ENCODE measurements at places on chromosomes 12 and 14.

GRCh38 chr12:94207849-94208621 lies 59.7 kb downstream of the PLXNC1 start:
- peak overlapping the region; percentile 36 for H3K27ac ChIP-seq
- no peaks in the 10 kb centered on the region for H3K36me3 ChIP-seq
- H3K4me1 ChIP-seq: peaks cover 36% of the 10 kb centered on the region
- H3K4me3 ChIP-seq: peak overlapping the region; percentile 52
- no peaks in the 10 kb centered on the region for H3K27me3 ChIP-seq

DNA sequence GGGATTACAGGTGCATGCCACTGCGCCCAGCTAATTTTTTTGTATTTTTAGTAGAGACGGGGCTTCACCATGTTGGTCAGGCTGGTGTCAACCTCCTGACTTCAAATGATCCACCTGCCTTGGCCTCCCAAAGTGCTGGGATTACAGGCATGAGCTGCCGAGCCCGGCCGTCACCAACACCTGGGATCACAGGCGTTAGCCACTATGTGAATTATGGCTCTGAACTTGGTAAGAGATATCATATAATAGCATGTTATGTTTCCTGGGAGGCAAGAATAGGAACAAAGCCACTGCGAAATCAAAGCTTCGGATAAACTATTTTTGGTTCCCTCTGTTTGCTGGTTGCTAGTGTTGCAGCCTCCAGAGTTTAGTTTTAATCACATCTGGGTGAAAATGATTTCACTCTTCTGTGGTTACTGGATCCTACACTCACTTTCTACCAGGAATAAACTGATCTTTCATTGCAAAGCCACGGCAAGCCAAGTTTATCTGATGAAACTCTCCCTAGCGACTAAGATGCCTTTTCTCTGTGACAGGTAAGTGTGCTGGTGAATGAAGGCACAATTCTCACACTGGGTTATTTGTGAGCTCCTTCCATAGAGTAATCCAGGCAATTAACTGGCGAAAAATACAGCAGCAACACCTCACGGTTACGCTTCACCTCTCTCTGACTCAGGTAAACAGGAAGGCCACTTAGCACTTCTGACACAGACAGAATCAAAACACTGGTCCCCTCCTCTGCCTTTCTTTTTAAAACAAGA lies 16.7 kb downstream of the SNRNP35 start:
- peak overlapping the region; percentile 59 for H3K27ac ChIP-seq
- no peak for DNase-seq
- peaks cover 55% of the 10 kb centered on the region for H3K4me1 ChIP-seq
- H3K27me3 ChIP-seq: no peaks in the 10 kb centered on the region

GRCh38 chr14:34981743-34982420 lies 910 bp upstream of the SRP54 start:
- peaks cover 41% of the 10 kb centered on the region for H3K4me1 ChIP-seq
- peak overlapping the region; percentile 99 for H3K27ac ChIP-seq
- no peaks in the 10 kb centered on the region for H3K27me3 ChIP-seq

DNA sequence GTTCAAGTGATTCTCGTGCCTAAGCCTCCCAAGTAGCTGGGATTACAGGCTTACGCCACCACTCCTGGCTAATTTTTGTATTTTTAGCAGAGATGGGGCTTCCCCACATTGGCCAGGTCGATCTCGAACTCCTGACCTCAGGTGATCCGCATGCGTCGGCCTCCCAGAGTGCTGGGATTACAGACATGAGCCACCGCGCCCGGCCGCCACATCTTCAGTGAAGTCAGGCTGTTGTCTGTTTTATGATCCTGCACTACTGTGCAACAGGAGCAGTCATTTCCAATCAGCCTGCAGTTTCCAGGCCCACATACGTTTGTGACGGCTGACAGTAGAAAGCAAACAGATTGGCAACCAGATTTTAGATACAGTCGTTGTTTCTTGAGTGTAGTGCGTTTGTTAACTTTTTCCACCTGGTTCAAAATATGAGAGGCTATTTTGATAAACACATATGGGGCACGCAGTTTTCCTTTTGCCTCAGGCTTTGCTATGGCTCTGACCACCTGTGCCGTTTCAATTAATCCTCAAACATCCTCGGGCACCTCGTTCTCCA lies 74.8 kb downstream of the LGMN start:
- no peak overlapping the region for H3K27ac ChIP-seq
- no peak for DNase-seq
- peaks cover 6% of the 10 kb centered on the region for H3K4me1 ChIP-seq
- H3K4me3 ChIP-seq: no peak overlapping the region
- H3K36me3 ChIP-seq: peaks cover 23% of the 10 kb centered on the region

DNA sequence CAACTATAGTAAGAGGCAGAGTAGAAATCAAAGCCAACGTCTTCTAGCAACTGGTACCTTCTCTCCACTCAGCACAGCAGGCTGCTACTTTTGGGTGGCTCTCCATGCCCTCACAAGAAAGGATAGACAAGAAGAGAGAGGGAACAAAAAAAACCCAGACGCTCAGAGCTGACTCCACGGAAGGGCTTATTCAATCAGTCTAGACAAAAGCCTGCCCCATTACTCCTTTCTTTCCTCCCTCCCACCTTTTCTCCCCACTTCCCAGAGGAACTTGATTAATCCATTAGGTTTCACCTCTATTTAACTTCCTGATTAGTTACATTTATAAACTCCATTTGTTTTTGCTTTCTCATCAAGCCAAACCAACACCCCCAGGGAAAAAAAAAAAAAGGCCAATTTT lies 71.1 kb upstream of the CCDC60 start:
- H3K36me3 ChIP-seq: no peaks in the 10 kb centered on the region
- H3K27me3 ChIP-seq: no peaks in the 10 kb centered on the region
- no peak overlapping the region for H3K4me3 ChIP-seq
- H3K4me1 ChIP-seq: no peaks in the 10 kb centered on the region
- no peak overlapping the region for H3K27ac ChIP-seq

DNA sequence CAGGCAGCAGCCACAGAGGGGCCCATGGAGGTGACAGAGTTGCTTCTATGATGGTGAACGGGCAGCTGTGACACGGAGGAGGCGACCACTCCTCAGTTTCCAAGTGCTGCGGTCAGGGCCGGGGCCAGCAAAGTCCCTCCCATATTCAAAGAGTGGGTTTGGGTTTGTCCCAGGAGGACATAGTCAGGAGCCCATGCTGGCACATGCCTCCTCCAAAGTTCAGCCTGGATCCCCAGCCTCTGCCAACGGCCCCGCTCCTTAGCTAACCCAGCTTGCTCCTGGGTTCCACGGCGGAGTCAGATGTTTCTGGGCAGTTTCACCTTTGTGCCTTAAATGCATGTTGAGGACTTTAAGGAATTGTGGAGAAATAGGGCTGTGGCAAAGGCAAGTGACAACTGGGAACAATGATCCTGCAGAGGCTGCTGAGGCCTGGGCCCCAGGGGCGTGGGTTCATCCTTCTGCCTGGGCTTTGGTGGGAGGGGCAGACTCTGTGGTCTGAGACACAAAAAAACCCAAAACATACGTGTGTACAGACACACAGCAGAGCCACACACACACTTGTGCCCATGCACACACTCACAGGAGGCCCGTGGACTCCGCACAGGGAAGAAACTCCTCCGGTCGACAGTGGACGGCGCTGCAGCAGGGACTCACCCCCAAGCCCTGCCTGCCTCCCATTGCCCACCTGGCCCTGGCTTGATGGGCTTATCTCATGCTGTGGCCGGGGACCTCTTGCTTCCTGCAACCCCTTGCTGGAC lies 399.4 kb downstream of the TMEM121 start:
- no peak overlapping the region for H3K4me3 ChIP-seq
- H3K4me1 ChIP-seq: no peaks in the 10 kb centered on the region
- no peak overlapping the region for H3K27ac ChIP-seq
- DNase-seq: no peak
- H3K27me3 ChIP-seq: no peaks in the 10 kb centered on the region

Measured in thoracic aorta (tissue), 2 donors.